SW480 (cell line): ENCODE measurements at places on chromosomes 16 and 17.
A peak's percentile ranks its signal among the peaks of the same experiment; 100 is the strongest.

GRCh38 chr17:34682305-34682704, 102.9 kb downstream of the TMEM132E start:
- DNase-seq: no peak

DNA sequence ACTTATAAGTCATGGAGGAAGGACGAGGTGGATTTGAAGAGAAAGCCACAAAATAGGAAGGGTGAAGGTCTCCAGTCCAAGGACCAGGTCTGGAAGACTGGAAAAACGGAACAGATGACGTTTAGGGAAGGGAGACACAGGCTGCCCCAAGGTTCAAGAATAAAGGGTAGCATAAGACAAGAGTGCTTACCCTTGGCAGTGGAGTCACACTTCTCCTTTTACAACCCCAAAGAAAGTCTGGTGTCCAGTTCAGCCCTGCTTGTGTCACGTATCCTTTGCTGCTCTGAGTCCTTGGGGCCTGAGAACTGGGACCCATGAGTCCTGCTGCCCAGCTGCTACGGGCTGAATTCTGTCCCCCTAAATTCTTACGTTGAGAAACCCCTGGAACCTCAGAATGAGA, 13.0 kb upstream of the GGA2 start:
- no peak for DNase-seq

GRCh38 chr16:59469266-59469665, 735.1 kb upstream of the GOT2 start:
- DNase-seq: no peak

DNA sequence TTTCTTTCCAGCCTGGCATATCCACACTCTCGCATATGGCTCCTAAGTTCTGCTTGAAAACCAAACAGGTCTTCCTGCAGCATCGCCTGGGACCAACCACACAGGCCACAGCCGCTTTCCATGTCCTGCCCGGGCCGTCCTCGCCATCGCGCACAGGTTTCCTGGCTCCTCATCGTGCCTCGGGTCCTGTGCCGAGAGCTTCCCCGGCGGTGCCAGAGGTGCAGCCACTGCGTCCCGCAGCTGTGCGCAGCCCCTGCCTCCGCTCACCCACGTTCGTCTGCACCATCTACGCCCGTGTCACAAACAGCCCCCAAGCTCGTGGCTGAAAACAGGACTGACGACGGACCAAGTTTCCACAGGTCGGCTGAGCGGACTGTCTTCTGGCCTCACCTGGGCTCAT, 6.3 kb upstream of the ZFPM1 start:
- DNase-seq: no peak

DNA sequence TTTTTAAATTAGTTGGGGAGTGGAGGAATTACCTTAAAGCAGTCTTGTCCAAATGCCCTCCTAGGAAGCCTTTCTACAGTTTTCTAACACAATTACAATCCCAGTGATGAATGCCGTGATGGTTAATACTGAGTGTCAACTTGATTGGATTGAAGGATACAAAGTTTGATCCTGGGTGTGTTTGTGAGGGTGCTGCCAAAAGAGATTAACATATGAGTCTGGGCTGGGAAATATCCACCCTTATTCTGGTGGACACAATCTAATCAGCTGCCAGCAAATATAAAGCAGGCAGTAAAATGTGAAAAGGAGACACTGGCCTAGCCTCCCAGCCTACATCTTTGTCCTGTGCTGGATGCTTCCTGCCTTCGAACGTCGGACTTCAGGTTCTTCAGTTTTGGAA, 12.2 kb downstream of the ORC6 start:
- no peak for DNase-seq

GRCh38 chr17:5269241-5269960, 12.7 kb upstream of the RABEP1 start:
- no peak for DNase-seq

- DNase-seq: no peak
Observed at GRCh38 chr17:38660097-38661025, 14.4 kb downstream of the EPOP start.

DNA sequence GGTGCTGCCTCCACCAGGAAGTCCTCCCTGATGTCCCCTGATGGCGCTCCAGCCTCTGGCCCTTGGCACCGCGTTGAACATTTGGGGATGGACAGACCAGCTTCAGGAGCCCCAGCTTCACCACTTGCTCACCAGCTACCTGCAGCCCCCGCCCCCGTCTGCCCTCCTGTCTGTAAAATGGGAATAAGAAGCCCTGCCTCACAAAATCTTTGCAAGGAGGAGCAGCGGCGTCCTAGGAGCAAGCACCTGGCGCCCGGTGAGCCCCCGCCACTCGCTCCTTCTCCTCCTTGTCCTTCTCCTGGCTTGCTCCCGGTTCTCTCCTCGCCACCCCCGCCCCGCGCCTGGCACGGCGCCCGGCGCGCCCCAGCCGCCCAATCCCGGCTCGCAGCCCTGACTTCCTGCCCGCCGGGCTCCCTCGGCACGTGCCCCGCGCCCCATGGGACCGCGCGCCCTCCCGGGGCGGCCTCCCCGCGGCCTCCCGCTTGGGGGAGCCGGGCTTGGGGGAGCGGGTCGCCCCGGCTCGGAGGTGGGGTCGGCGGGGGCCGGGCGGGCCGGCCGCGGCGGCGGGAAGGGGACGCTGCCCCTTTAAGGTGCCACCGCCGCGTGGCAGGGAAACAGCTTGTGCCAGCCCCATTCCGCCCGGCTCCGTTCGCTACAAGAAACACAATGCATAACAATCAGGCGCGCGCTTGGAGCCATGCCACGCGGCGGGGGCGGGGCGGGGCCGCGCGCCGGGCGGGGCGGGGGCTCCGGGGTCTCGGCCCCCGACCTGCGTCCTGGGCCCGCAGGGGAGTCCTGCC, 9.1 kb upstream of the PPP1R1B start:
- DNase-seq: peak; percentile 77

DNA sequence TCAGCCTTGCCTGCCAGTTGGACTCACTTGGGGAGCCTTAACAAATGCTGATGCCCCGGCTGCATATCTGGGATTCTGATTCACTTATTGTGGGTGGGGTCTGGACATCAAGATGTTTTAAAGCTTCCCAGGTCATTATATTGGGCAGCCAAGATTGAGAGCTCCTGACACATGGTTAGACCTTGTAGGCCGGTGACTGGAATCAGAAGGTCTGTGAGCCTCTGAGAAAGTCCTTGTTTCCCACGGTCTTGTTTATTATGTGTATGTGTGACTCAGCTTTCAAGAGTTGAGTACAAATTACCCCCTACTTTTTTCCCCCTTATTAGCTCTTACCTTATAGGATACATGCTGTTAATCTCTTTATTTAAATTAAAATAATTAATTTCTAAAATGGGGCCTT, 103.5 kb downstream of the ABCC1 start:
- no peak for DNase-seq

DNA sequence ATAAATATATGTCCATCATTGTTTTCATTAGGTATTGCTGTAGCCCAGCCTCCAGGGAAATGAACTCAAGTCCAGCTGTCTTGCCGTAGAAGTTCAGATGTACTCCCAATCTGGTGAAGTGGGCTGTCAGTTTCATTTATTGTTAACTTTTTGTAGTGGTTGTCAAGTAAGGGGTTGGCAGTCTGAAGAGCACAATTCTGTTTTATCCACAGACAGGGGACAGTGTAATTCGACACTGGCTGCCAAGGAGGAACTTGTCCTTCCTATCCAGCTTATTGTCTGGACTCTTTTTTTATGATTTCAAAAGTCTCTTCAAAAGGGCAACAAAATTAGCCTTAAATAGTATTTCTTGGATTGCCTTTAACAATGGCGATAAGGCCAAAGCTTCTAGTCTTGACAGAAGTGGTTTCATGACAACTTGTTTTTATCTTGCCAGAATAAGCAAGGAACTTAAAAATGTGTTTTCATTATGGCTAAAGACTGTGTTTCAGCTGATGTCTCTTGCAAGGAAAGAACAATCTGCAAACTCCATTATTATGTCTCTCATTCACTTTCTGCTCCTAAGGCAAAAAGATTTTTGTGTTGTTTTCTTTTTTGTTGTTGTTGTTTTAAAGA, 73.9 kb upstream of the TANC2 start:
- DNase-seq: no peak

GRCh38 chr16:81097230-81097629, 1.0 kb upstream of the GCSH start:
- no peak for DNase-seq

DNA sequence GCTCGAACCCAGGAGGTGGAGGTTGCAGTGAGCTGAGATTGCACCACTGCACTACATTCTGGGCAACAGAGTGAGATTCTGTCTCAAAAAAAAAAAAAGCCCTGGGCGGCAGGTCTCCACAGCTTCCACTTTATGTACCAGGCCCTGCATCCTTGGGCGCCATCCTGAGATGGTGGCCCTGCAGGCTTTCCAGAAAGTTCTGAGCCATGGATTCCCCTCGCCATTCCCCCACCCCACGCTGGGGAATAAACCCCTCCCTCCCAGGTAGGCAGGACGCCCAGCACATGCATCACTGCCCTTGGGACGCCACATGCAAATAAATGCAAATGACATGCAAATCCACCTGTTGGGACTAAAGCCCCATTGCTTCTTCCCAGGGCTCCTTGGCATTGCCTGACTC, 13.8 kb upstream of the ZNF469 start:
- no peak for DNase-seq

DNA sequence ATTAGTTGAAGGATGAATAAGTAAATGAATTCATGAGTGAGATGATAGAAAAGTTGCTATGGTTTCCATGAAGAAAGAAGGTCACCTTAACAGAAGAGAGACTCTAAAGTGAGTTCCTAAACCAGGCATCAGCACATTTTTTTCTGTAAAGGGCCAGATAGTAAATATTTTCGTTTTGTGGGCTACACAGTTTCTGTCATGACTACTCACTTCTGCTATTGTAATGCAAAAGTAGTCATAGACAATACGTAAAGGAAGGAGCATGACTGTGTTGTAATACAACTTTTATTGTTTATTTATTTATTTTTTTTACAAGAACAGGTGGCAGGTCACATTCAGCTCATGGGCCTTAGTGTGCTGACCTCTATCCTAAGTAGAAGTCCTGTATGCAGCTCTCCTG, 426.1 kb upstream of the DYNLRB2 start:
- DNase-seq: no peak

DNA sequence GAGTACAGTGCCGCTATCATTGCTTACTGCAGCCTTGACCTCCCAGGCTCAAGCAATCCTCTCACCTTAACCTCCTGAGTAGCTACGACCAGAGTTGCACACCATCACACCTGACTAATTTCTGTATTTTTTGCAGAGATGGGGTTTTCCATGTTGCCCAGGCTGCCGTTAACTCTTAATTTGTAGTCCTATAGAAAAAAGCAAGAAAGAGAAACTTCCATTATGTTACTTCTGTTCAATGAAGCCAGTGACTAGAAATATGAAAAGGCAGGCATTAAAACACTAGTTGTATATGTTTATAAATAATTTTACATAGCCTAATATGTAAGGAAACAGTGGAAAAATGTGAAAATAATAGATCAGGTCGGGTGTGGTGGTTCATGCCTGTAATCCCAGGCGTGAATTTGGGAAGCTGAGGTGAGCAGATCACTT, 9.7 kb downstream of the RAD51C start:
- no peak for DNase-seq

- DNase-seq: no peak
Observed at GRCh38 chr16:27378871-27379481, 23.0 kb upstream of the IL21R start.

- no peak for DNase-seq
Observed at GRCh38 chr17:65902155-65902554, 289.8 kb downstream of the CEP112 start.

DNA sequence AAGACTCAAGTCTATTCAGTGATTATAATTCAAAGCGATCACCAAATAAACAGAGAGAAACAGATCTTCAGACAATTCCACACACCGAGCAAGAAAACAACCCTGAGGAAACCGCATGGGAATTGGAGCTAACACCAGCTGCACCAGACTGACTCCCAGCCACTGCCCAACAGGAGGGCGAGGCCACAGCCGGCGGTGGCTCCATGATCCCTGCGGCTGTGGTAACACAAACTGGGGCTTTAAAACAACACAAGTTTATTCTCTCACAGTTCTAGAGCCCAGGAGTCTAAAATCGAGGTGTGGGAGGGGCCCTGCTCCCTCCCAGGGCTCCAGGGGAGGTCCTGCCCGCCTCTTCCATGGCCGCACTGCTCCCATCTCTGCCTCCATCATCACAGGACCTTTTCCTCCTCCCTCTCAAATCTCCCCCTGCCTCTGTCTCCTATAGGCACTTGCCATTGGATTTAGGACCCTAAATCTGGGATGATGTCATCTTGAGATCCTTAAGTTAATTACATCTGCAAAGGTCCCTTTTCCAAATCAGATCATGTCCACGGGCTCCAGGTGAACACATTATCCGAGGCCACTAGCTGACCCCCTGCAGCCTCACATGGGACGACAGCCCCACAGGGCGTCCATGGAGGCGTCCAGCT, 9.7 kb upstream of the HEXD start:
- DNase-seq: no peak

DNA sequence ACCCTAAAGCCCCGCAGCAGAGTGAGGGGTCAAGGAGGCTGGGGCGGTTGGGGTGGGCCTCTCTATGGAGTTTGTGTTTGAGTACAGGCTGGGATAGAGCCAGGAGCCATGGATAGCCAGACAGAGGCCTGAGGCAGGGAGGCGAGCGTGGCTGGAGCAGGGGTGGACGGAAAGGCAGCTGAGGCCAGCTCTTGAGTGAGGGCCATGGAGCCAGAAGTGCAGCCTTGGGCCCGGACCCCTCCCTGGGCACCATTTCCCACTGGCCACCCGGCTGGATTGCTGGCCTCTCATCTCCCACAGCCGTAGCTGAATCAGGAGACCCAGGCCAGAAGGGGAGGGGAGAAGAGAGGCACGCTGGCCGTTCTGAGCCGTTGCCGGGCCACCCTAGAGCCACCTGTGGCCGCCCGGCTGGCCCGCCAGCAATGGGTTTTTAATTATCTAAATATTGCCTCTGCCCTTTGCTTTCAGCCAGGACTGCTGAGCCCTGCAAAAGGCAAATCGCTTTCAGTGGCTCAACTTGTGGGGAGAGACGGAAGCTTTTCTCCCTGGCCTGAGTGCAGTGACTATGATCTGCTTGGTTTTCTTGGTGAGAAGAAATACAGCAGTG, 75.2 kb upstream of the GSE1 start:
- no peak for DNase-seq

DNA sequence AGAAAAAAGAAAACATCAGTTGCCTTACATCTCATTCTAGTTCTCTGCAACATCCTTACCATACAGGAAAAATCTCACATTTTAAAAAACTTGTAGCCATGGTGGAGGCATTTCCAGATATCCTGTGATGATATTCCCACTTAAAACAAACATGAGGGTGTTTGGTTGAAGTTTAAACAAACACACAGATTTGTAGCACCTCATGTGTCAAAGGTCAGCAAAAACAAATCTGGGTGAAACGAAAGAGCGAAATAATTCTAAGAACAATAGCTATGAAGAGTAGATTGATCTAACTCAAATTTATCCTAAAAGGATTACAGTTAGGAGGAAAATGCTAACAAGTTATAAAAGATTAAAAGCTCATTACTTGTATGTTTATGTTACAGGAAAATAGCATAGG, 83.1 kb upstream of the IRX5 start:
- DNase-seq: no peak

GRCh38 chr17:60138769-60139437, 10.9 kb upstream of the CA4 start:
- DNase-seq: no peak

- DNase-seq: no peak
Observed at GRCh38 chr17:28407130-28407973, 1.3 kb upstream of the SLC46A1 start.
